ENCODE measurements at places on chromosomes 13 and 19.

GRCh38 chr13:108940121-108940520 is 310.7 kb downstream of the MYO16 start:
- DNase-seq = no peak

DNA sequence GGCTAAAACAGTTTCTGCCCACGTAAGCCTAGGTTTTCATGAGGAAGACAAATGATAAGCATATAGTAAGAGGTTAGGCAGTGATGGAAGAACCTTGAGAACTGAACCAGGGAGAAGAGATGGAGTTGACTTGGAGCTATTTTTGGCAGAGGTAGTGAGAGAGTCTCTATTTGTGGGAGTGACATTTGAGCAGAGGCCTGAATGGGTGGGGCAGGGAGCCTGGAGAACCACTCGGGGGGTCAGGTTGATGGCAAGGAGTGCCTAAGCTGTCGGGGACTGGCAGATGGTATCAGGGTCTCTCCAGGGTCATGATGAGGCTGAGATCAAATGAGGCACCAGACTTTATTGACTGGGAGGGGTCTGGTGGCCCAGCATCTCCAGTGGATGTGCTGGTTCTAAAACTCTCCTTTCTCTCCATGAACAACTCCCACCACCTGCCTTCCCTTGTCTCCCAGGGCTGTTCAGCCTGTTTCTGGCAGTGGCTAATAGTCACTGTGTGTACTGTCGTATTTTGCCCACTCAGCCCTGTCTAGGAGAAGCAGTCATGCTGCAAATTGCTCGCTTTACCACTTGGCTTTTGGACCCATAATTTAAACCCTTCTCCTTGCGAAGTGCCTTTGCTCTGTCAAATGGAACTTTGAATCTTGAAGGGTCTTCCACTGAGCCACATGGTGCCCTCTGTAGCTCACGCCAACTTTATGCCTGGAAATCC is 3.6 kb downstream of the MAU2 start:
- no peak for DNase-seq

GRCh38 chr13:97468331-97468730 is 34.4 kb downstream of the RAP2A start:
- DNase-seq = no peak

DNA sequence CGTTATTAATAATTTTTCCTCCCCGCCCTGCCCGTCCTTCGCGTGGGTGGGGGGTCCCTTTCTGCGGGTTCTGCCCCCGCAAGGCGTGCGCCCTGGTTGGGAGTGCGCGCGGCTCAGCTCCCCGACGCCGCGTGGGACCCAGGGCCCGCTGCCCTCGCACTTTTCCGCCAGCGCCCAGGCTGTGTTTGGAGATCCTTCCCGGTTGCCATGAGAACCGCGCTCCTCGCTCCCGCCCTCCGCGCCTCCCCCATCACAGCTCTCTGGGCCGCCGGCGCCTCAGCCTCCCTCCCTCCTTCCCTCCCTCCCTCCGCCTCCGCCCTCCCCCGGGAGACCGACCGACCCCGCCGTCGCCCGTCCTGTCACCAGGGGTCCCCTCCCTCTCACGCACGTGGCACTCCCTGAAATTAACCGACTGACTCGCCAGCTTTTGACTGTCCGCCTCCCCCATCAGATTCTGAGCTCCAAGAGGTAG is 2.4 kb upstream of the SSBP4 start:
- DNase-seq = peak; percentile 78

GRCh38 chr13:60032851-60033250 is 130.9 kb downstream of the DIAPH3 start:
- no peak for DNase-seq

Data from NCI-H1092 treated with DMSO at 0.1 percent for 48 hours (cell line).